C1 segment of cervical spinal cord (tissue), 14 donors: ENCODE measurements at places on chromosomes 6 and 20.
A peak's percentile ranks its signal among the peaks of the same experiment; 100 is the strongest.

- peak; percentile 11 for DNase-seq
Observed at GRCh38 chr6:33812669-33813068, 8.9 kb upstream of the MLN start.

DNA sequence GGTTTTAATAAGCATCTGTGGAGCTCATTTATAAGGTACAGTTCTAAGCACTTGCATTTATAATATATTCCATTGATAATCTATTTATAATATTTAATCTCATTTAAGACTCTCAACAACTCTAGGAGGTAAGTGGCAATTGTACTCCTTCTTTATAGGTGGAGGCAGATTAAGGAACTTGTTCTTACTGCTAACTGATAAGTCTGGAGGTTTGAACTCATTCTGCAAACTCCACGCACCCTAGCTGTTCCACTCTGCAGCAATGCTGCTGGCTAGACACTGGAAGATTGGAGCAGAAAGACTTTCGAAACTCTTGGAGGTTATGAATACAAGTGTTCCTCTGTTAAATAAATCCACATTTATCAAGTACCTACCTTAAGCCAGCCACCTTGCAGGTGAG lies 793 bp upstream of the HDAC2 start:
- DNase-seq, result no peak

- DNase-seq, result no peak
Observed at GRCh38 chr20:24135781-24136180, 147.2 kb upstream of the GGTLC1 start.

DNA sequence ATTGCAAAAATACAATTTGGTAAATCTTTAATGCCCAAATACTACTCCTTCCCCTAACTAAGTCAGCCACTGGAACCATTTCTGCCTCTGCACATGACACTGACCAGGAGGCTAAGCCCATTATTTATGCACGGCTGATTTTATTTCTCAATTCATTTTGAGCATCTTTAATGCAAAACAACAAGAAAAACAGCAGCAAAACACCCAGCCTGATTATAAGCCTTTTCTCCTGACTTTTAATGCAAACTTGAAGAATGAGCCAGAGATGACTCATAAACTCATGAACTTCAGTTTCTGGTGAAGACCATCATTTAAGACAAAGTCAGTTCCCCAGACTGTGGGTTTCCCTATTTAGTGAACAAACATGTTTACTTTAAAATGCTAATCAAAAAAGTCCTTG lies 51.6 kb downstream of the CYP24A1 start:
- no peak for DNase-seq

GRCh38 chr6:147226163-147226724 lies 22.0 kb downstream of the STXBP5 start:
- no peak for DNase-seq

DNA sequence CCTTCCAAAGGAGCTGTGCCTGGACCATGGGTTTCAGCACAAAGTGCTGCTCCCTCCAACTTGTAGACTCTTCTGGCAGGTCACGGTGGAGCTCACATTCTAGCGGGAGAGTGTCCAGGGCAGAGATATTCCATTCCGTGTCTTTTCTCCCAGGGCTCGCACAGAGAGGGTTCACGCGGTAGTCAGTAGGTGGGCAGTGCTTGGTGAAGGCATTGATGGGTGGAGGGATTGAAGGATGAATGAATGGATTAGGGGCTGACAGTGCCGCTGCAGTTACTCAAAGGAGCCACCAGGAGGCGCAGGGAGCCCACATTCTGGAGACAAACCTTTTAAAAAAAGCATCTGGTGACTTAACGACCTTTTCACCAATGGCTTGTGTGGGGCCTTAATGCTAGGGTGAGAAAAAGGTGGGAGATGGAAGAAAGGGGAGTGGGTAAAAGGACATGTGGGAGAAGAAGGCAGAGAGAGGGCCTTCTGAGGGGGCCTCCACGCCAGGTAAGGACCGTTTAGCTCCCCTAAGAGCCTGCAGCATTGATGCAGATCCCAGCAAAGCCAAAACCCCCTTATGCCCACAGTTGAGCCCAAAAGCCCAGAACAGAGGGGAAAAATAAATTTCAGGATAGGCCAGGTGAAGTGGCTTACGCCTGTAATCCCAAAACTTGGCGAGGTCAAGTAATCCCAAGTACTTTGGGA lies 17.5 kb upstream of the FAM110A start:
- no peak for DNase-seq

DNA sequence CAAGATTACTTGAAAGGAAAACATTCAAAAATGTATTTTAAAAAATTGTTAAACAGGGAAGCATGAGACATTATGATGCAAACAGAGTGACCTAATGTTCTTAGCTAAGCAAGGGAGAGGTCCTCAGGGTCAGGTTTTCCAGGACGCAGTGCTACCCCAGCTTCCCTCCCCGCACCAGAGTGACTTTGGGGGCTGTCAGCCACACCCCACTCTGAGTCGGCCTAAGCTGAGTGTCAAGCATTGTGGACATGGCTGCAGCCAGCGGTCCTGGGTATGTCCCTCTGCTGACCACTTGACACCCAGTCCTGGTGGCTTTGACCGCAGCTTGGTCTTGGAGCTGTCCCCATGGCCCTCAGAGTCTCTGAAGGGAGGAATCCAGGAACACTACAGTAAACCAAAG lies 54.9 kb upstream of the CD93 start:
- DNase-seq, result no peak

DNA sequence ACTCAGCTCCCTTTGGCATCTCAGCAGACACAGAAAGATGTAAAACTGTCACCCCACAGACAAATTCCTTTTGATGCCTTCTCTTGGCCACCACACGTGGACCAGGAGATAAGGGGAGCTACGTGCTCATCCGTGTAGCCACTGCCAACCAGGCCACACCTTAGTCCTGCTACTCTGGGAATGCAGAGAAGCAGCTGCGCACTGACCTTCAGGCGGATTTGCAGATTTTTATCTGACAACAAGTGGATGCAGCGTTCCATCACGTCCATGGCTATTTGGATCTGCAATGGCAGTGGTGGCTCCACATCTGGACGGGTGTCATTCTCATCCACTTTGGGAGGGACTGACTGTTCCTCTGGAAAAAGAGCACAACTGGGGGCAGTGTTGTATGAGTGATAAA lies 30.8 kb downstream of the TTI1 start:
- DNase-seq, result no peak

DNA sequence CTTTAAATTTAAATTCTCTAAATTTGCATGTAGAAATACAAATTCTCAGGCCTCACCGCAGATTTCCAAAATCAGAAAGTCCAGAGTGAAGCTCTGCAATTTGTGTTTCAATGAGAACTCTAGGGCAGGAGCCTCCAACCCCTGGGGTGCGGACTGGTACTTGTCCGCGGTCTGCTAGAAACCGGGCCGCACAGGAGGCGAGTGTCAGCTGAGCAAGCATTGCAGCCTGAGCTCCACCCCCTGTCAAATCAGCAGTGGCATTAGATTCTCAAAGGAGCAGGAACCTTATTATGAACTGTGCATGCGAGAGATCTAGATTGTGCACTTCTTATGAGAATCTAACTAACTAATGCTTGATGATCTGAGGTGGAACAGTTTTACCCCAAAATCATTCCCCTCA lies 203.0 kb upstream of the PCSK2 start:
- no peak for DNase-seq

DNA sequence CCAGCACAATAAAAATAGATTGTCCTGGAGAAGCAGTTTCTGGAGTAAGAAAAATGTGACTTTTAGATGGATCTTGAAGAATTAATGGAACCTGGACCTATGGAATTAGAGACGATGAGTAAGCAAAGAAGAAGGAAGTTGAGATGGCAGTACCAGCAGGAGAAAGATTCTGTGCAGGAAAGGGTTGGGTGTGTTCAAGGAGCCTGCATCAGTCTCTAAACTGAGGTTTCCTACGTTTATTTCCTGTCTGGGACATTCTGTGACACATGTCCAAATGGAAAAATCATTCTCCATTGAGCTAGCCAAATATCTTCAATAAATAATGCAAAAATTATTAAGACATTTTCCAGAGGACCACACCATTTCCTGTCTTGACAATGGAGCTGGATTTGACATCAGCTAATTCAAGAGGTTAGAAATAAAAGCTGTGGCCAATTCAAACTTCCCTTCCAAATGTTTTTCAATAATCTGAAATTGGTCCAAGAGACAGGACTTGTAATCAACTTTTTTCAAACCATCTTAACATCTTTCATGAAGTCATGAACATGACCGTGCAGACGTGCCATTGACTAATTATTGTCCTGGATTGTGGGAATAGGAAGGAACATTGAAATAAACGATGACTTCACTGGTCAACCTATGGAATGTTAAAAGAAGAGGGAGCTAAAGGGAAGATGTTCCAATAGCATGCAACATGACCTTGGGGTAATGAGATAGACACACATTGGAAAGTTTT lies 198.3 kb downstream of the ZNF217 start:
- no peak for DNase-seq

- no peak for DNase-seq
Observed at GRCh38 chr6:44451803-44452695, 64.5 kb downstream of the CDC5L start.

DNA sequence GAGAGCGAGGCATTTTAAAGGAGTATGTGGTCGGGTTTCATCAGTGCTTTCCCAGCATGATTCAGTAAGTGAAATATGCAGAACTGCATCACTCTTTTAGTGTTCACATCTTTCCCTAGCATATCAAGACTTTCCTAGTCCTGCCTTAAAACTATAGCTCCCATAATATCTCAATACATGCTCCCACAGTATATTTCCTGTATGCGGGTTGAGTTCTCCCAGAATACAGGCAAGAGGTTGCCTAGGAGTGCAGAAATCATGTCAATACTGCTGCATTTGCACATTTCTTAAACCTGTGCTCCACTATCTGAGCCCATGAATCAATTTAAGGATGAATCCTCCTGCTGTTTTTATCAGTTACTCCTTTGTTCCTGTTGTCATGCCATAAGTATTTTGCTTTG lies 386.6 kb upstream of the SLC35B3 start:
- no peak for DNase-seq

- no peak for DNase-seq
Observed at GRCh38 chr6:47016909-47017308, 25.2 kb downstream of the ADGRF1 start.

DNA sequence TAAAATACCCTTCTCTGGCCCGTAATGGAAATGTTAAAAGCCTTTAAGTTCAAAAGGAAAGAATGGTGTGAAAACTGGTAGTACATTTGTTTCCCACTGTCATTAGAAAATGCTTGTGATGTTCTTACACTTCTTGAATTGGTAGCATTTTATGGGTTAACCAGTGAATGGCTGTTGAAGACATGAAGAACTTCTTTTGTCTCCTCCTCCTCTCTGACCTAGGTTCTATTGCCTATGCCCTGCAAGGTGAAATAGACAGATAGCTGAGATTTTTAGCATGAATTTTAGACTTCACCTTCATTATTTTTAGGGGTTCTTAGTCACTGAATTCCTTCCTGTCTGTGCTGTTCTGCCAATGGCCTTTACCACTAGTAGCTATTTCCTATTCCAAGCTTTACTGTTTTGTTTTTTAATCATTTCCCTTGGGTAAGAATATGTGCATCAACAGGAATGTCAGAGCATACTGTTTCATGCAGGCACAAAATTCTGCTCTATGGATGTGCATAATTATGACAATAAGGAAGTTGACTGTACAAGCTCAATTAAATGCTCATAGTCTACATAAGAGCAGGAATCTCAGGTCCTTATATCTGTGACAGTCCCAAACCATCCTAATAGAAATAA lies 4.9 kb downstream of the TNFAIP3 start:
- no peak for DNase-seq

DNA sequence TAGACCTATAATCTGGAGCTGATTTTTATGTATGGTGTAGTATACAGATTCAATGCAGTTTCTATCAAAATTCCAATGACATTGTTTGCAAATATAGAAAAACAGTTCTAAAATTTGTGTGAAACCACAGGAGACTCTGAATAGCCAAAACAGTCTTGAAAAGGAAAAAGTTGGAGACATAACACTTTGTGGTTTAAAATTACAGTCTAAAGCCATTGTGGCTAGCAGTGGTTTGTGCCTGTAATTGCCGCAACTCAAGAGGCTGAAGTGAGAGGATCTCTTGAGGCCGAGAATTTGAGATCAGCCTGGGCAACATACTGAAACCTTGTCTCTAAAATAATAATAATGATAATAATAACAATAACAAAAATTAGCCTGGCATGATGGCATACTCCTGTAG lies 213.7 kb downstream of the CDKAL1 start:
- DNase-seq, result no peak

DNA sequence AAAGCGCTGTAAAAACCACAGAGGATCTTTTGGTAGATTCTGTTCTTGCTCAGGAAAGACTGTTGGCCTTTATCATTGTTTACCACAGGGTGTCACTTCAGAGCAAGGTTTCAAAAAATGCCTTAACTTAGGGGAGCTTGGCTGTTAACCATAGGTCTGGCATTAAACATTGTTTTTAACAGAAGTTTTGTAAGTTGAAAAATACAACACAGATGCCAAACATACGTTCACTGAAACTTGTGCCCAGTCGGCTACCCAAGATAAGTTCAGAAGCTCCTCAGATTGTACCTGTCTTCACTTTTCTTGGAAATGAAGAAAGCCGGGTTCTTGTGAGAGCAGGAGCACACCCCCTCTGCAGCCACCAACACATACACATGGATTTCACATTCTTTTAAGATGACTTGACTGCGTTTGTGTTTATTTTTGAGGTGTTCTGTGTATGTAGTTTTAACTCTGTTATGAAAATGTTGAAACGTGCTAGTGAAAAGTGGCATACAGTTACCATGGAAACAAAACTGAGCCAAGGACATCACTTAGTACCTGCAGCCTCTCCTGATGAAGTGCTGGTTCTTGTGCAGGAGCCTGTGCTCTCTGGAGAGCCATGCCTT lies 64.9 kb downstream of the SYCP2L start:
- DNase-seq, result no peak

GRCh38 chr20:52410182-52410647 lies 218.6 kb upstream of the ZFP64 start:
- no peak for DNase-seq
